ENCODE measurements at places on chromosomes 16 and 17.

DNA sequence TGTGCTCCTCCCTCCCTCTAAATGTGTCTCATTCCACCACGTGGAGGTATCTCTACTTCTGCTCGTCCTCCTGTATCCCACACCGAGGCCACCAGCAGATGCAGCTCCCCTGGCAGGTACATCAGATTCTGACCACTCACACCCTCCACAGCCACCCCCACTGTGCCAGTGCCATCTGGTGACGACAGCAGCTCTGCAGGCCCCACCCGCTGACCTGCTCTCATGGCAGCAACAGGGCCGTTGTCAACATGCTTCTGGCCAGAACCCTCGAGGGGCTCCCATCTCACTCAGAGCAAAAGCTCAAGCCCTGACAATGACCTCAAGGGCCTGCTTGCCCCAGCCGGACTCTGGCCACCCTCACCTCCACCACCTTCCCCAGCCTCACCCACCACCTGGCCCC is 93.4 kb downstream of the AMFR start:
- DNase-seq: no peak

- DNase-seq: no peak
Observed at GRCh38 chr16:919658-920050, 51.1 kb downstream of the LMF1 start.

- DNase-seq: peak; percentile 58
Observed at GRCh38 chr16:49556606-49557446, 183.2 kb downstream of the C16orf78 start.

DNA sequence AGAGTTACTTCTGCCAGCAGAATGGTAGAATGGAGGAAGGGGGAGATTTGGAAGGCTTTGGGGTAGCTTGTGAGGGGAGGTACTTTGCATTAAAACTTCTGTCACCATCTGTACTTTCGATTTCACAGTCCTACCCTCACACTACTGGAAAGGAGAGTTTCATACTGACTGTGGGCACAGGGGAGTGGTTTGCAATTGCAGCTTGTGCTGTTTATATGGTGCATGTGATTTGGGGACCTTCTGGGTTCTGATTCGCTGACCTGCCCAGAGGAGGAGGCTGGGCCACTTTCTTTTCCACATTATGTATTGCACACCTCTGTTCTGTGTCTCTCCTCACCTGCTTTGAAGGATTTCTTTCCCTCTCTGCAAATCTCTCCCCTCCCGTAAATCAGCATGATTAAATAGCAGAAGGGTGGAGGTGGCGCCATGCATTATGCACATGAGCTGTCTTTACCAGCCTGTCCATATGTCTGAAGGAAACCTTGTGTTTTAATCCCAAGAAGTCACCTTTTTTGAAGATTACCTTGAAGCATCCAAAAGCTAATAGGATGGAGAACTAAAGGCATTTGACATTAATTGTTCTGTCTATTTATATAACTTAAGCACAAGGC is 90.9 kb downstream of the RBFOX1 start:
- no peak for DNase-seq

DNA sequence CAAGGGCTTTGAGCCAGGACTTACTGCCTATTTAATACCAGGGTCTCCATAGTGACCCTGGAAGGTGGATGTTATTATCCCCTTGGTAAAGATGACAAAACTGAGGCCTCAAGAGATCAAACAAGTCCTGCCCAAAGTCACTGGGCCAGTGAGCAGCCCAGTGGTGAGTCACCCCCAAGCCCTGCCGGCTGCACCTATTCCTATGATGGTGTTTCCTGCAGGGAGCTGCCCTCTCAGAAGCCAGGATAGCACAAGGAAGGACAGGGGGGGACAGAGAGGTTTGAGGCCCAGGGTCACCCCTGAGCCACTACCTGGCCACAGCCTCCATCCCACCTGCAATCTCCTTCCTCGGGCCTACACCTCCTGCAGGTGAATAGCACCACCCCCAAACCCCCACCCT is 90.9 kb downstream of the SDK2 start:
- no peak for DNase-seq

DNA sequence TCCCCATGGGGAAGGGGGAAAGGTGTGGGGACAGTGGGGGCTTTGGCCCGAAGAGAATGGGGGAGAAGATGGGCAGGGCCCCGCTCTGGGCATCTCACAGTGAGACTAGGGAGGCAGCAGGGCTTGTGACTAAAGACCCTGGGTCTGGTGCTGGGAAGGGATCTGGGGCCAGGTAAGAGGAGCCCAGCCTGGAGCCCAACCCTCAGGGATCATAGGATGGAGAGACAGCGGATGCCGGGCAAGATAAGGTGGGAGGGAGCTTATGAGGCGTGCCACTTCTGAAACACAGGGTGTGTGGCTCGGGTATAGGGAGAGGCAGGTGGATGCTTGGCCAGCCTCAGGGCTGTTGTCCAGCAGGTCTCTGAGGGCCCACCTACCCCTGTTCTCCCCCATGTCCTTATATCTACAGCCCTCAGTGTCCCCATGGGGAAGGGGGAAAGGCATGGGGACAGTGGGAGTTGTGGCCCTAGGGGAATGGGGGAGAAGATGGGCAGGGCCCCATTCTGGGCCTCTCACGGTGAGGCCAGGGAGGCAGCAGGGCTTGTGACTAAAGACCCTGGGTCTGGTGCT is 15.4 kb downstream of the USP6 start:
- no peak for DNase-seq

- DNase-seq: no peak
Observed at GRCh38 chr17:69268543-69269014, 40.0 kb upstream of the ABCA10 start.

- no peak for DNase-seq
Observed at GRCh38 chr16:22627043-22627442, 116.4 kb downstream of the NPIPB5 start.

- DNase-seq: no peak
Observed at GRCh38 chr16:49755716-49756505, 100.0 kb downstream of the ZNF423 start.

DNA sequence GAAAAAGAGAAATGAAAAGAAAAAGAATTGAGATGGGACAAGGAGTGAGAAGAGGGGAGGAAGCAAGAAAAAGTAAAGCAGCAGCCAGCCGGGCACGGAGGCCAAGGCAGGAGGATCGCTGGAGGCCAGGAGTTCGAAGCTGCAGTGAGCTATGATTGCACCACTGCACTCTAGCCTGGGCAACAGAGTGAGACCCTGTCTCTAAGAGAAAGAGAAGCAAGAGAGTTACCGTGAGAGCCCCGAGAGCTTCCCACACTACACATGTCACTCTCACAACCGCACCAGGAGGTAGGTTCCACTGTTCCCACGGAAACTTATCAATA is 18.8 kb upstream of the LITAF start:
- DNase-seq: no peak

DNA sequence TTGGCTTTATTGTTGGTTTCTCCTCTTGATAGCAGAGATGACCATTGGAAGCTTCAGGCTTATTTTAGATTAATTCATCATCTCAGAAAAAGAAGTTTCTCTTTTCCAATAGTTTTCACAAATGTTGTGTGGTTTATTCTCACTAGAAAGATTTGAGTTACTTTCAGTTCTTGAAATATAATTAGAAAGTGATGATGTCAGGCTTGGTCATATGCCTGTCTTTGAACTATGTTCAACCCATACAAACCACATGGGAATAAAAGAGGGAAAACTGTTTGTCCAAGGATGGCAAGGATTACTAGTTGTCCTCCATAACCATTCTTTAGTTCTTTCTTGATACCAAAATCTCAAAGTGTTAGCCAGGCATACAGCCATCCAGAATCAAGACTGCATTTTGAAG is 3.7 kb upstream of the HS3ST2 start:
- no peak for DNase-seq

- peak; percentile 28 for DNase-seq
Observed at GRCh38 chr16:23694644-23695373, 16.1 kb downstream of the PLK1 start.

DNA sequence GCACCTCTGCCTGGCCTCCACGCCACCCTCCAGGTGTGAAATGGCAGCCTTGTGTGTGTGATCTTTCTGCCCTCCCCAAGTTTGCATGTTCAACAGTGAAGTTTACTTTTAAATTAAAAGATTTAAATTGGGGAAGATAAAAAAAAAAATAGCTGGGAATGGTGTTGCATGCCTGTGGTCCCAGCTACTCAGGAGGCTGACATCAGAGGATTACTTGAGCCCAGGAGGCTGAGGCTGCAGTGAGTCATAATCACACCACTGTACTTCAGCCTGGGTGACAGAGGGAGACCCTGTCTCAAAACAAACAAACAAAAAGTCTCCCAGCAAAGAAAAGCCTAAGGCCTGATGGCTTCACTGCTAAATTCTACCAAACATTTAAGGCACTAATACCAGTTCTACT is 35.4 kb upstream of the RNF43 start:
- DNase-seq: no peak

- peak; percentile 63 for DNase-seq
Observed at GRCh38 chr17:4304417-4305027, 40.7 kb upstream of the ANKFY1 start.

DNA sequence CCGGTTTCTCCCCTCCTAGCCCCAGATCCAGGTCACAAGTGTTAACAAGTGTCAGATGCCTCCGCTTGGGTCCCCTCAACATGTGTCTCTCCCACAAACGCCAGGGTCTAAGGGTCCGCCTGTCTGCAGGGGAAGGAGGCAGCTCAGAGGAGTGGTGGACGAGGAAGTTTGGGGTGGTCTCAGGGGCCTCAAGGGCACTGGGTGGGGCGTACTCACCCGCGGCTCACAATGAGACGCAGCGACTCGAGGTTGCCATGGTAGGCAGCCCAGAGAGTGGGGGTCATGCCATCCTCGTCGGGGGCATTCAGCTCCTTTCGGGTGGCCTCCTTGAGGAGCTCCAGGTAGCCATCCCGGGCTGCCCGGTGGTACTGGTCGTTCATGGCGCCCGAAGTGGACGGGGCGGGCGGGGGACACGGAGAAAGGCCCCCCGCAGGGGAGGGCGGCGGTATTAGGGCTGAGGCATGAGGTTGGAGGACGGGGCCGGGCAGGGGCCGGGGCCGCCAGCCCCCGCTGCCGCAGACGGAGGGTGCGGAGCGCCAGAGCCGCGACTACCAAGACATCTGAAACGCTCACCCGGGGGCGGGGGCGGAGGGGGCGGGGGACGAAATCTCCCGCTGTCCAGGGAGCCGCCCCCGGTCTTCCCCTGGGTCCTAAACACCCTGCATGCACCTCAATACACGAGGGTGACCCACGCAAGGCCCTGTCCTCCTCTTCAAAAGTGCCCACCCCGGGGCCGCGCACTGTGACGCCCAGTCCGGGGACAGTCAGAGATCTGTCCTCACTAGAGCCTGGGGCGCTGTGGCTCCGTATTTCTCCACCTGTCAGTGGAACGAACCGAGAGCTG is at the start of gene USH1G:
Gene USH1G (minus strand): TSS at position 562 of the 844 bp plus-strand sequence. CDS start 182 bp downstream, at position 380.
- DNase-seq: no peak

GRCh38 chr17:32588135-32588534 is 101.3 kb downstream of the CDK5R1 start:
- no peak for DNase-seq

GRCh38 chr17:1416414-1416813 is 16.4 kb upstream of the YWHAE start:
- DNase-seq: no peak

DNA sequence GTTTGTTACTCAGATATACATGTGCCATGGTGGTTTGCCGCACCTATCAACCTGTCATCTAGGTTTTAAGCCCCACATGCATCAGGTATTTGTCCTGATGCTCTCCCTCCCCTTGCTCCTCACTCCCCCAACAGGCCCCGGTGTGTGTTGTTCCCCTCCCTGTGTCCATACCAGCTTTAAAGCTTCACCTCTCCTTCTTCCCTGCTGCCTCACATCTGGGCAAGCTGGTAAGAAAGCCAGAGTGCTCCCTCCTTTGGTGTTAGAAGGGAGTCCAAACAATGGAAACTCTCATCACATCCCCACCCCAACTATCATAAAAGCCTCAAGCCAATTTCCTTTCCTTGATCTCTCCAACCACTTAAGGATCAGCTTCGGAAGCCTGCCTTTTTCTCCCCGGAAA is 1115.6 kb upstream of the GOT2 start:
- no peak for DNase-seq

- DNase-seq: peak; percentile 51
Observed at GRCh38 chr16:73047536-73048291, at the start of gene ZFHX3. ZFHX3 (minus strand) TSS chr16:73048128; CDS start chr16:72960145, 87,983 bp downstream.

- peak; percentile 48 for DNase-seq
Observed at GRCh38 chr16:30996324-30996984, 11.4 kb downstream of the HSD3B7 start.

DNA sequence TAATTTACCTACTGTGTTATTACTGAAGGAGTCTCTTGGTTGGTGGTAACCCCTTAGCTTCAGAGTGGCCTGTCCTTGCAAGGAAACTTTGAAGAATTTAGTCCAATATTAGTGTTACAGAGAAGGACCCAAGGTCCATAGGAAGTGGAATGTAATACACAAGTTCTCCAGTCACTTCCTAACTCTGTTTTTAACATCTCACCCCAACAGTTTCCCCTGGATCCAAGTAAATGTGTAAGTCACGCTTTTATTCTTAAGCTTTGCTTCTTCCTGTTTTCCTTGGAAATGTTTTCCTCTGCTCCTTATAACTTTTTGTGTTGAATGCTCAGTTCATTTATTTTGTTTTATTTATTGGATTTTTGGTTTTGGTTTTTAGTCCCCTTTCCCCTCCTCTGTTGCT is 25.9 kb upstream of the RPRML start:
- DNase-seq: no peak

DNA sequence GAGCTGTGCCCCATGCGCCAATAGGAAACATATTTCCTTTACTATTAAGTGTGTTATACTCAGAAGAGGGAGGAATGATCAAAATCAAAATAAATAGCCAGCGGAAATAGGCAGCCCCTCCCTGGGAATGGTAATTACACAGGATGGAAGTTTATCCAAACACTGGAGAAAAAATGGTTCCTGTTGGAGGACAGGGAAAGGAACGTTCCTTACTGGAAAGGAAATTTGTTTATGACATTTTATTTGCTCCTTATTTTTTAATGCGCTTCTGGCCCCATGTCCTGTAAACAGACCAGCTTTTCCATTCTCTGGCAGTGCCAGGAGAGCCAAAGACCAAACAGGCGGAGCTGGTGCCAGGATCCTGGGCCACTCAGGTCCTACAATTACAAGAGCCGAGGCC is 273.7 kb downstream of the SOX9 start:
- DNase-seq: no peak

GRCh38 chr17:49132699-49133364 is at the start of gene B4GALNT2:
B4GALNT2 (plus strand) TSS chr17:49132769; CDS start chr17:49132793, 24 bp downstream.
- no peak for DNase-seq

DNA sequence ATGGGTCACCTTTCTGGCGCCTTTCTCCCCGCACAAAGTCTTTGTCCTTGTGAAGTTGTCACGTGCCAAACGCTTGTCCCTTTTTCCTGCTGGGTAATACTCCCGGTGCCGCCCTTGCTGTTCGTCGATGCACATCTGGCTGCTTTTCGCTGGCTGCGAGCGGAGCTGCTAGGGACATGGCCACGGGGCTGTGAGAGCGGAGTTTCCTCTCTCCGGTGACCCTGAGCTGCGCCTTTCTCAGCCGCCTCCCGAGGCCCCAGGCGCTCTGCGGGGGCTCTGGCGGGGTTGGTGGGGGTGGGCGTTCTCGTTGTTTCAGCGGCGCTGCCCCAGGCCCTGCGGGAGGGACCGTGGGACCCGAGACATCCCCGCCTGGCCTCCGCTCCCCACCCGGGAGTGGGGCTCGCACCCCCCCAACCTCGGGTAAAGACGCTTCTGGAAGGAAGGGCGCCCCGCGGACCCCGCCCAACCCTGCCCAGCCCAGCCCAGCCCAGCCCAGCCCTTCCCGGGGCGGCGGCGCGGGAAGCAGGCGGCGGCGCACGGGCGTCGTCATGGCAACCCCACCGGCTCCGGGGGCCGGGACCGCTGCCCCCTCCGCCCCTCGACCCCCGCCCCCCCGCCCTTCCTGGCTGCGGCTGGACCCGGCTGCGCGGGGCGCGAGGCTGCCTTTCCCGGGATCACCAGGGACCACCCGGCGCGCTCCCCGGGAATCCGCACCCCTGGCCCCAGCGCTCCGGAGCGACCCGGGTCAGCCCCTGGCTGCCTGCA is 12.3 kb downstream of the CHMP6 start:
- no peak for DNase-seq

GRCh38 chr17:66474806-66475497 is 172.5 kb downstream of the PRKCA start:
- no peak for DNase-seq

Measured in fibroblast of the aortic adventitia (primary cell).